Camera-type eye (tissue), 1 donor: ENCODE measurements at places on chromosomes 13 and 19. TPM values are rescaled to one million over a fixed set of nuclear protein-coding genes. Genes with fewer than 3 reads are reported as not detected.

The ACTMAP gene
- 2.6 TPM for total RNA-seq

The SCN1B gene
- total RNA-seq = 14.0 TPM

The NUMBL gene
- 85.6 TPM for total RNA-seq

The LHB gene
- not detected for total RNA-seq

The KLC3 gene
- total RNA-seq = 1.8 TPM

The SLC25A41 gene
- total RNA-seq = not detected

The PODNL1 gene
- total RNA-seq = 3.3 TPM

The SPRED3 gene
- 0.38 TPM for total RNA-seq

The GPR4 gene
- 0.71 TPM for total RNA-seq

The ZNF431 gene
- 30.1 TPM for total RNA-seq

The POU2F2 gene
- total RNA-seq = 3.2 TPM

The PPP2R1A gene
- 297 TPM for total RNA-seq
